Stimulated activated CD8-positive, alpha-beta memory T cell treated with anti-CD3 and anti-CD28 coated beads, Interleukin-7, amount 100 ng/mL, for 48 hours (primary cell): ENCODE measurements at places on chromosomes 7 and 10.
A peak's percentile ranks its signal among the peaks of the same experiment; 100 is the strongest.

GRCh38 chr7:36297364-36298009 lies 92.2 kb upstream of the ANLN start:
- no peak for DNase-seq

DNA sequence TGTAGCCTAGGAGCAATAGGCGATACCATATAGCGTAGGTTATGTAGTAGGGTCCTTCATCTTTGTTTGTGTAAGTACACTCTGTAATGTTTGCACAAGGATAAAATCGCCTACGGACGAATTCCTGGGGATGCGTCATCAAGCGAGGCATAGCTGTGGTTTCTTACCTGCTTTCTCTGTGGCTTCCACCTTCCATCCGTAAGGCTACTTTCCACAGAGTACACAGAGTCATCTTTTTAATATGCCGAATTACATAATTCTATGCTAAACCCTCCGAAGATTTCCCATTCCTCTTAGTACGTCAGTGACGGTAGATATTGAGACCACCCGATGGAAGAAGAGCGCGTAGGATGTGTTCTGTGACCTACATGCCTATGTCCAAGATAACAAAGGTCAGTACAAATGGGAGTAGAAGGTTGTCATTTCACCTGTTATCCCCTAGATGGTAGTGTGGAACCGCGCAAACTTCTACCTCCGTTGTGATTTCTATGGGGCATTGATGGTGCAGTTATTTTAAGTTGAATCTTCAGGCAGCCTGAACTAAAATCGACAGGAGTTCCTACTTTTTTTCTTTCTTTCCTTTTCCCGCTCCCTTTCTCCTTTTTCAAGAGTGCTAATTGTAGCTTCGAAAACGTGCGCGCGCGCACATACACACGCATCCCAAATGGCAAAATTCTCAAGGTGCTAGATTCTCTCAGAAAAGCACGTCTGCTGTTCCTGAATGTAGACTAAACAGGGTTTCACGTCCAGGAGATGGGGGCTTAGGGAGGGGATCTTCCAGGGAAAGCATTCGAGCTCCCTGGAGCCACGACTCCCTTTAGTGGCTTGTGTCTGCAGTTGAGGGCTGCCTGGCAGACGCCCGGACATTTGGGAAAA lies 111.7 kb upstream of the MBL2 start:
- DNase-seq: no peak

GRCh38 chr10:112082120-112082519 lies 101.4 kb downstream of the GPAM start:
- DNase-seq: no peak

DNA sequence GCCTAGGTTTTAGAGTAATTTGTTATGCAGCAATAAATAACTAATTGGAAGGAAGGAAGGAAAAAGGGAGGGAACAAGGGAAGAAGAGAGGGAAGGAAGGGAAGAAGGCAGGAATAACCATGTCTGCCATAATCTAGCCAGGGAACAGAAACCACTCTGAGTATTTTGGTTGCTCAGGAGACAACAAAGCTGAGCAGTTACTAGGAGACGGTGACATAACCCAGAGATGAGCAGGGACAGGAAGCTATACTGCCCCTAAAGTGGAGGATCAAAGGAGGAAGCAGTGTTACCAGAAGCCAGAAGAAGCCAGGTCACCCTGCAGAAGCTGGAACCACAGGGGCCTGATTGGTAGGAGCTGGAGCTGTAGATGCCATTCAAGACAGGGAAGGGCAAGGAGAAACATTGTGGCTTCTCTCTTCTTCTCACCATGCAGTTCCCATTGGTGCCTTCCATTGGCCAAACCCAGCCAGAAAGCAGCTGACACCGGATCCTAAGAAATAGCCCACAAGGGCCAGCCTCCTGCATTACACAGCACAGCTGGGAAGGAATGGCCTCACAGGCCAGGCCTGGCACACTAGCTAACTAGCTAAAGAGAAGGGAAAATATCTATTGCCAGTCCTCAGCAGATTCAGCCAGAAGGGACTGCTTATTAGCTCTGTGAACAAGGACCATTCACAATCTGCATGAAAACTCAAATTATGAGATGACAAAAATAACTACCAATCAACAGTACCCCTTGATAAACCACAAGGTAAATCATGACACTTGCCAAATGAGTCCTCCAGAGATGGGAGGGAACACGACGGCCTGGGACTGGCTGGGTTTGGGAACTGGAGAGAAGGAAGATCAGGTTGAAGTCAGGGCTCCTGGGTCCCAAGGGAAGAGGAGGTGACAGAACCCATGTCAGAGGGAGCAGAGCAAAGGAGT lies 184.5 kb upstream of the NFE2L3 start:
- no peak for DNase-seq

- DNase-seq: no peak
Measured at GRCh38 chr7:74025730-74026129, 2.2 kb upstream of the ELN start.

DNA sequence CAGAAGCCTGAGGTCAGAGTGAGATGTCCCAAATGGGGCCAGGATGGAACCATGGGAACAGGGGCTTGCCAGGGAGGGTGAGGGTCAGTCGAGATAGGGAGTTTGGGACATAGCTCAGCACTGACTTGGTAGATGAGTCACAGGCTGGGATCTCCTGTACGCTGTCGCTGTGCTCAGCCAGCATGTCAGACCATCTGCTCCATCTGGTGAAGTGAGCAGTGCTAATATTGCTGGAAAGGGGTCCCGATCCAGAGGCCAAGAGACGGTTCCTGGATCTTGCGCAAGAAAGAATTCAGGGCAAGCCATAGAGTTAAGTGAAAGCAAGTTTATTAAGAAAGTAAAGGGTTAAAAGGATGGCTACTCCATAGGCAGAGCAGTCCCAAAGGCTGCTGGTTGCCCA lies 505.6 kb downstream of the GALNT17 start:
- no peak for DNase-seq

DNA sequence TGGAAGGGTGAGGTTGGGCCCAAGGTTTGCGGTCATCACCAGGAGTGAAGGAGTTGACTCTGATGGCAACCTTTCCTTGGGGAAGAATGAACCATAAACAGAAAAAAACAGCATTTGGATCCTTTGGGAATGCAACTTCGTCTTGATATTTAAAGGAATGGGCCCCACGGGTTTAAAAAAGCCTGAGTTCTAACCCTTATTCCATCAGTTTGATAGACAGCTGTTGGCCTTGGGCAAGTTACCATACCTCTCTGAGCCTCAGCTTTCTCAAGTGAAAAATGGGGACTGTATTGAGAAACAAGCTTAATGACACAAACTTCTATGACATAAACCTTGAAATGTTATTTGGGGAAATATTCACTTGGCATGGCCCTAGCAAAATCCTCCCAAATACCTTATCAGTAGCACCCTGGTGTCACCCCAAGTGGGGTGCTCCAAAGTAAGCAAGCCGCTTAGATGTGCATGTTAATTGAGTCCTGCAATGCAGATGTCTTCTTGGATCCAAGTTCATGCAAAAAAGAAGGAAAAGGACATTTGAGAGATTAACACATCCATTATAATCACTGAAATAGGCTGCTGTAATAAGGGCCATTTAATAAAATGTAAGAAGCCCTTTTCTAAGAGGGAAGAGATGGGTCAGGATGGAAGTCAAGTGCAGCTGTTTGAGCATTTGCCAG lies 13.8 kb downstream of the MXI1 start:
- DNase-seq: no peak

DNA sequence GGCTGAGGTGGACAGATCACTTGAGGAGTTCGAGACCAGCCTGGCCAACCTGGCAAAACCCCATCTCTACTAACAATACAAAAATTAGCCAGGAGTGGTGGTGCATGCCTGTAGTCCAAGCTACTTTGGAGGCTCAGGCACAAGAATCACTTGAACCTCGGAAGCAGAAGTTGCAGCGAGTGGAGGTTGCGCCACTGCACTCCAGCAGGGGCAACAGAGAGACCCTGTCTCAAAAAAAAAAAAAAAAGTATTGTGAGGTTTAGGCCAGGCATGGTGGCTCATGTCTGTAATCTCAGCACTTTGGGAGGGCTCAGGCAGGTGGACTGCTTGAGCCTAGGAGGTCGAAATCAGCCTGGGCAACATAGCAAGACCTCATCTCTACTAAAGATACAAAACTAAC lies 16.0 kb downstream of the TET1 start:
- no peak for DNase-seq

DNA sequence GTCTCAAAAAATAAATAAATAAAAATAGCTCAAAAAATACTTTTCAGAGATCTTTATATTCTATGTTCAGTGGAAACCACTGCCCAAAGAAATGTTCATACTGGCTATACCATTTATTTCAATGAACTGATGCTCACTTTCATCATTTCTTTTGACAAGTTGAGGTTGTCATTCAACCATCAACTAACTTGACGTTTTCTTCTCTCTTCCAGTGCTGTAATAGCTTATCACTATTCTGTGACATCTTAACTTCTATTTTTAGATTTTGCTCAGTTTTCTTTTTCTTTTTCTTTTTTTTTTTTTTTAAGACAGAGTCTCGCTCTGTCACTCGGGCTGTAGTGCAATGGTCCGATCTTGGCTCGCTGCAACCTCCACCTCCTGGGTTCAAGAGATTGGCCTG lies 8.7 kb upstream of the CTAGE4 start:
- DNase-seq: no peak

GRCh38 chr10:12412666-12413368 lies 63.5 kb downstream of the CAMK1D start:
- peak; percentile 22 for DNase-seq

DNA sequence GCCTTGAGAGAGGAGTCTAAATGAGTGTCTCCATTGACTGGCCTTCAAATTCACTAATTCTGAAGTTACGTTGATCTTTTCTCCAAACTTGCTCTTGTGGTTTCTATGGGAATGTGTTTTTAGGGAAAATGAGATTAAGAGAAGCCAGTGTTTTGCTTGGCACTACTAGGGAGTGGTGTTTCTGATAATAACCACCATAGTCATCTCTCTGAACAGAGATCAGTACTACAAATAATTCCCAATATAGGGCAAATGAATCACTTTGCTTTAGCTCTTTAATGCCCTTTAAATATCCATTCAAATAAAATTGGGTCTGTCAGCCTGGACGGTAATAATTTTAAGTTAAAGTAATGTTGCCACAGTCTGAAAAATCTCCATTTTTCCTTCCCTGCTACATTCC lies 90.8 kb downstream of the NRF1 start:
- DNase-seq: no peak

GRCh38 chr7:110076194-110076593 lies 1014.7 kb upstream of the LRRN3 start:
- no peak for DNase-seq

GRCh38 chr7:157923903-157924630 lies 587.3 kb downstream of the DNAJB6 start:
- DNase-seq: no peak

DNA sequence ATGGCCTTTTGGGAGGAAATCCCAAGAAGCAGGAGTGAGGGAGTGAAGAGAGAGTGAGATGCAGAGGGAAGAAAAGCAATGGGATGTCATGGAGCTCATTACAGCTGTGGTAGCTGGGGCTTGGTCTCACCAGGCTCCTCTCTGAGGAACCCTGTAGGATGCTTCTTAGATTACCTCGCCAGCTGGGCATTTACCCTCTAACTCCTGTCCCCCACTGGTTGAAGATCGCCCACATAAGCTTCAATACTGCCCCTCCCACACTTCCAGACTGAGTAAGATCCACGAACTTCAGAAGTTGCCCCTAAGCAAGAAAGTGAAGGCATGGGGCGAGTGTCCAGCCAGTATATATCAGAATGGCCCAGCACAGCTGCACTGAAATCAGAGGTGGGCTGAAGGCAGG lies 58.1 kb upstream of the SLC35B4 start:
- no peak for DNase-seq

DNA sequence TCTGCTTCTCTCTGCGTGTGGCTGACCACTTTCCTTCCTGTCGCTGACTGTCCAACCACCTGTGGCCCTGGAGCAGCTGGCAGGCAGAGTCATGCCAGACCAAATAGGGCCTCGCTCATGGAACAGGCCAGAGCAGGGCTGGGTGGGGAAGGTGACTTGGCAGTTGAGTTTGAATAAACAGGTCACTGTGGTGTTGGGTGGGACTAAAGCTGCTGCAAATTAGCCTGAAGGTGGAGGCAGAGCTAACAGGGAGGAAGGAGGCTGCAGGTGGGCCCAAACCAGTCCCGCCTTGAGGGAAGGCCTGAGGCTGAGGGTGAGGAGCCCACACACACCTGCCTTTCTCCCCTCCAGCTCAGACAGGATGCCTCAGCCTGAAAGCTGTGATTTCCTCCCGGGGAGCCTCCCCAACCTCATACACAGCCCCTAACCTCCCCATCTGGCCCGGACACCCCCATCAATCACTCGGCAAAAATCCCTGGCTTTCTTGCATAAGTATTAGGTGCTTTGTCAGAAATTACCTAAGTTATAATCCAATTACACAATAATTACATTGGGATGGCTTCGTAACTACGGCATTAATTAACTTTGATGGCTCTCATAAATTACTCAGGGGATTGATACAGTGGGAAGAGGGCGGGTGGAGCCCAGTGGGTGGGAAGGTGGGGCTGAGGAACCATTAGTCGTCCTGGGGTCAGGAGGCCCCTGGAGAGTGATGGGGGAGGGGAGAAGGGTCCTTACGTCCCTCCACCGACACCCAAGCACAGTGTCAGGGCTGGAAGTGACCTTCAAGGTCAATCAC lies 97.7 kb upstream of the PCBD1 start:
- DNase-seq: no peak

GRCh38 chr10:98101366-98101765 lies 33.1 kb upstream of the R3HCC1L start:
- no peak for DNase-seq

GRCh38 chr7:112646783-112647182 lies 143.4 kb downstream of the TMEM168 start:
- no peak for DNase-seq

DNA sequence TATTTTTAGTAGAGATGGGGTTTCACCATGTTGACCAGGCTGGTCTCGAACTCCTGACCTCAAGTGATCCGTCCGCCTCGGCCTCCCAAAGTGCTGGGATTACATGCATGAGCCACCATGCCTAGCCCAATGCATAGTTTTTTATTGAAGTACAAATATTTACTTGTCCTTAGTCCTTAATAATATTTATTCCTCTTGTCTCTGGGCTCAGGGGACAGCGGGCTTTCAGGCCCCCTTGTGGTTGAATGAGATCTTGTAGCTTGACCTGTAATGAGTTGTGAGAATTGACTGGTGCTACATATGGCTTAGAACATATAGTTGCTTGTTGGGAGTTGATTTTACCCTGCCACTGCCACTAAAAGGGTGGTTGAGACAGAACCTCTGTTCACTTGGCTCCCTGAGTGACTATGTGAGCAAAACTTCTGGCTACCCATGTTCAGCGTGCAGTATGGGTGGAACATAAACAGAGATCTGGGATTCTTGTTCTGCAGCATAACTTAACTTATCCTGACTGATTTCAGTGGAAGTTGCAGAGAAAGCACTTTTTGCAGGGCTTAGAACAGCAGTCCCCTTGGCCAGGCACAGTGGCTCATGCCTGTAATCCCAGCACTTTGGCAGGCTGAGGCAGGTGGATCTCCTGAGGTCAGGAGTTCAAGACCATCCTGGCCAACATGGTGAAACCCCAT lies 14.9 kb downstream of the CCL26 start:
- no peak for DNase-seq

DNA sequence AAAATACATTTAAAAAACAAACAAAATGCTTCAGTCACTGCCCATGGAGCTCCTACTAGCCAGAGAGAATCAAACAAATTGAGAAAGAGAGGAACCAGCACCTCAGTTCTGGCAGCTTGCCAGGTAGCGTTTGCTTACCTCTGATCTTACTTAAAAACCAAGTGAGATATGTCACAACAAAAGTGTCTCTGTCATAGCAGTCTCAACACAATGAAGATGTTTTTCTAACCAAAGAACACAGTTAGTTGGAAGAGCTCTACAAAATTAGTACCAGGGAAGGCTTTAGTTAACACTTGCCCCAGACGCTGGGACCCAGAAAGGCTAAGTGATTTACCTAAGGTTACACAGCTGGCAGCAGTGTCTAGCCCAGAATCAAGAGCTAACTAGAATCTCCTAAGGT lies 3.4 kb downstream of the DOCK4 start:
- no peak for DNase-seq
